ENCODE measurements at places on chromosomes 11 and 22.

DNA sequence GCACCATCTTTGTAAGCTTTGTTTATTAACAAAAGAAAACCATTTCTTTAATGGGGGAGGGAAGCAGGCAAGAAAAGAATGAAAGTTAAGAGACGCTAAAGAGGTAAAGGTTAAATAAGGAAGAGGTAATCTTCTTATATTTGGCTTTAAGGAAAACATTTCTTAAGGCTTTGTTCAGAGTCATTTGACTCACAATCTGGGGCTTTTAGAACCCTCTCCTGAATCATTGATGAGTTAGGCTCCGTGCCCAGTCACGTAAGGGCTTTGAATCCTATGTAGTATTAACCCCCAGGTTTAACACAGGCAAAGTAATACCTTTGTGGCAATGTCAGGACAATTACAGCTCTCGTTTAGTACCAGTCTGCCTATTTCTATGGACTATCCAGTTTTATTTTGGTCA, 26.1 kb downstream of the MADD start:
- DNase-seq = no peak

- DNase-seq = no peak
Measured at GRCh38 chr11:1959786-1960185, 12.7 kb downstream of the MRPL23 start.

DNA sequence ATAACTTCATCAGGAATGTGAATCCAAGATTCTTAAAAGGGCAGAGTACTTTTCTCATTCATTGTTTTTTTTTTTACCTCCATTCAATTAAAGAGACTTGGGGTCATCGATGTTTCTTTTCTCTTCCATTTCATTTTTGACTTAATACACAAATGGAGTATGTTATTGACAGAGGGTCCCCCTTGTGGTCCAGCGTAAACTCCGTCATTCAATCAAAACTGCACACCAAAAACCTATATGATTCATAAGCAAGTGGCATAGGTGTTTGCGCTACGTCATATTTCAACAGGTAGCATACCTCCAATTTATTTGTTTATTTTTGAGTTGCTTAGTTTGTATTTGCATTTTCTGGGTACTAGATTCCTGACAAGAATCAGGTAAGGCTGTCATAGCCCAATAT, 12.7 kb upstream of the FOLH1 start:
- DNase-seq = no peak

GRCh38 chr22:17882162-17882561, 107.9 kb upstream of the BID start:
- DNase-seq = no peak

GRCh38 chr11:101100601-101101000, 29.0 kb downstream of the PGR start:
- DNase-seq = no peak

Data from stimulated activated CD4-positive, alpha-beta T cell treated with anti-CD3 and anti-CD28 coated beads, Interleukin-2, amount 100 ng/mL, for 4 hours (primary cell).